ENCODE measurements at places on chromosomes 1 and 21.
A peak's percentile ranks its signal among the peaks of the same experiment; 100 is the strongest.

GRCh38 chr1:107153014-107153413 lies 12.2 kb downstream of the NTNG1 start:
- no peak for DNase-seq

- DNase-seq: peak; percentile 19
Observed at GRCh38 chr1:26602378-26602959, 72.9 kb downstream of the RPS6KA1 start.

GRCh38 chr1:91697416-91697815 lies 188.5 kb downstream of the TGFBR3 start:
- DNase-seq: peak; percentile 6

GRCh38 chr1:163231385-163231784 lies 28.7 kb upstream of the RGS5 start:
- no peak for DNase-seq

- DNase-seq: no peak
Observed at GRCh38 chr1:173889885-173890284, 21.7 kb downstream of the ZBTB37 start.

DNA sequence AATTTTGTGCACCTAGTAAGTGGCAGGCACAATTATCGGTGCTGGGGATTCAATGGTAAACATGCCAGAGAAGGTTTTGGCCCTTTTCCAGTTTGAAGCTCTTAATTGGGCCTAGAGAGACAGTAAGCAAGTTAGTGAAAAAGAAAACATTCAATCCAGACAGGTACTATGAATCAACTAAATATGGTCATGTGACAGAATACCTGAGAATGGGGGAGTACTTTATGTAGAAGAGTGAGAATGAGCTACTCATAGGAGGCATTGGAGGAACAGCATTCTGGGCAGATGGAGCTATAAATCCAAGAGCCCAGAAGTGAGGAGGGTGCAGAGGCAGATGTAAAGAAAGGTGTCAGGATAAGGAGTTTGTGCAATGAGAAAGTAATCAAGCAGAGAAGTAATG lies 1017.9 kb downstream of the ADGRL2 start:
- no peak for DNase-seq

DNA sequence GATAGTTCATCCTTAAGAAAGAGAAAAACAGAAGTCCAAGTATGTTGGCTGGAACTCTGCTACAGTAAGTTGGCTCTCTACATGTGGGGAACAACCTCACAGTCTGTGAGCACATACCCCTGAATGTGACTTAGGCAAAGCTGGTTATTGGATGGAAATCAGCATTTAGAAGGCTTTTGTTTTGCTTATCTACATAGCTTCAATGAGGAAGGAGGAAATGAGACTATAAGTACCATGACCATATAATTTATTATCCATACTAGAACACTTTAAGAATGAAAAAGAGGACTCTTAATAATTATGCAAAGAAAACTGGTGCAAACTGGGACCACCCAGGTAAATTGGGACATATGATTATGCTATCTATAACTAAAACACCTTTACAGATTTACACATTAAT lies 31.7 kb upstream of the CD55 start:
- no peak for DNase-seq

DNA sequence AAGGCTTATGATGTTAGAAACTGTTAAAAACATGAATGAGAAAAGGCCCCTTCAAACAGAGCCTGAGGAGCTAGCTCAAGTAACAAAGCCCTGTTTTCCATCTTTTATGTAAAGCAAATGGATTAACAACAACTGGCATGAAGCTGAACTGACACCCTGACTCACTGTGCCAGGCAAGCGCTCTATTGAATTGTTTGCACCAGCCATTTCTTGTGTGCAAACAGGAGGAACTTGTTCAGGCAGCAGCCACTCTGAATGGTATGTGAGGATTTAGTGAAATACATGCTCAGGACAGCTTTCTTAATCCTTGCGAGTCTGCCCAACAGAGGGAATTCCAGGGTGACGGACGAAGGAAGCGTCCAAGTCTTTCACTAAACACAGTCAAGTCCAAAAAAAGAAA lies 291.1 kb upstream of the ADGRL2 start:
- DNase-seq: no peak

DNA sequence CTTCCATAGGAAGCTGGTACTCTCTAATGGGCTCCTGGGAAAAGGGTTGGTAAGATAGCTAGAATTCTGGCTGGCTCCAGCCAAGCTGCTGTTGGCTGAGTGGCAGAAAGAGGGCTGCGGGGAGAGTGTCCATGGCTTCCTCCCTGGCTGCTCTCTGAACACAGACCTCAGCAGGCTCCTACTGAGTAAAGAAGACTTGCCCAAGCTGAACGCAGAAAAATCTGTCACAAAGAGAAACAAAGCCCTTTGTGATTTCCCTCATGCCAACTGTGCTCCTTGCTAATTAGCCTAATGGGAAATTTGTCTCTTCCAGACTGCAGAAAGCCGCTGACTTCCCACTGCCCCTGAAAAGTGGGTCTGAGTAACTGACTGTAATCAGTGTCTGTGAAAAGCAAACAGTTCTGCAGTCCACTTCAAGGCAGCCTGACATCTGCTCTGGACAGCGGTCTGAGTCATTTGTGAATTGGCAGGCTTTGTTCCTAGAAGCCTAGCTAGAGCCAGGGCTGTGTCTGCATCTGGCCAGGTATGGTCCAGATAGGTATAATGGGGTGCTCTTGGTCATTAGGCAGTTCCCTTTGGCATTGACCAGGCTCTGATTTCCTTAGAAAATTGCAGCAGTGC lies 282.8 kb downstream of the ZNF648 start:
- DNase-seq: no peak

- DNase-seq: no peak
Observed at GRCh38 chr1:203127666-203128430, at the start of gene ADORA1. Gene ADORA1, plus strand, starts transcription at chr1:203127726. Its CDS starts 1,116 bp downstream, at chr1:203128842.

DNA sequence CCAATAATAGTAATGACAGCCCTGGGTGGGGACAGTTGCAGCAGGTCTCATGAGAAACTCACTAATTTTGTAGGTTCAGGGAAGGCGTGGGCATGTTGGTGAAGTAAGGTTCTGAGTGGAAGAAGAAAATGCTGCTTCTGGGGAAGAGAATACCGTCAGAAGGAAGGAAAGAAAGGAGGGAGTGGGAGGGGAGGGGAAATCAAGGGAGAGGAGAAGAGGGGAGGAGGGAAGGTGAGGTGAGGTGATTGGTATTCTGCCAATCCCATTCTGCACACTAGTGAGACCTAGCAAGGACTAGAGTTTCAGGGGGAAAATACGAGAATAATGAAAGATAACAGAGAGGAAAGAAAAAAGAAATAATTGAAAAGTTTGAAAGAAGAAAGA lies 32.4 kb upstream of the MGST3 start:
- no peak for DNase-seq

GRCh38 chr1:110135246-110135645 lies 15.0 kb upstream of the SLC6A17 start:
- no peak for DNase-seq

GRCh38 chr1:207362962-207363860 lies 41.7 kb downstream of the CD55 start:
- no peak for DNase-seq

- DNase-seq: no peak
Observed at GRCh38 chr1:220325306-220325995, 53.2 kb upstream of the RAB3GAP2 start.

- DNase-seq: no peak
Observed at GRCh38 chr21:15508554-15508953, 221.2 kb upstream of the USP25 start.

- DNase-seq: peak; percentile 64
Observed at GRCh38 chr1:157156058-157156541, 17.9 kb upstream of the ETV3 start.

DNA sequence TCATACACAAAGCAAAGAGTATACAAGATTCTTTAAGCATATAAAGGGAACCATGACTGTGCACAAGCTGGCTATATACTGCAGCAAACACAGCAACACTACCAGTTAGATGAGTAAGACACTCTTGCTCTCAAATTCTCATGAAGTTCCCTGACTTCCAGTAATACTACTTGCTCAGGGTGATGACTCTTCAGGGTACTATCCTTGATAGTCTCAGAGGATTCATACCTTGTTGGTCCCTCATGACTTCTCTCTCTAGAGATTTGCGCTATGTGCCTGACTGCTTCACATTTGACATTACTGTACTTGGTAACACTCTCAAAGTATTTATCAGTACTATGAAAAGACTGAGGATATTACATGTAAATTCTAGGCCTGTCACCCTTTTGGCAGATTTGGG lies 159.8 kb upstream of the ZRANB2 start:
- no peak for DNase-seq

- DNase-seq: no peak
Observed at GRCh38 chr1:225977937-225978748, 21.0 kb downstream of the SDE2 start.

DNA sequence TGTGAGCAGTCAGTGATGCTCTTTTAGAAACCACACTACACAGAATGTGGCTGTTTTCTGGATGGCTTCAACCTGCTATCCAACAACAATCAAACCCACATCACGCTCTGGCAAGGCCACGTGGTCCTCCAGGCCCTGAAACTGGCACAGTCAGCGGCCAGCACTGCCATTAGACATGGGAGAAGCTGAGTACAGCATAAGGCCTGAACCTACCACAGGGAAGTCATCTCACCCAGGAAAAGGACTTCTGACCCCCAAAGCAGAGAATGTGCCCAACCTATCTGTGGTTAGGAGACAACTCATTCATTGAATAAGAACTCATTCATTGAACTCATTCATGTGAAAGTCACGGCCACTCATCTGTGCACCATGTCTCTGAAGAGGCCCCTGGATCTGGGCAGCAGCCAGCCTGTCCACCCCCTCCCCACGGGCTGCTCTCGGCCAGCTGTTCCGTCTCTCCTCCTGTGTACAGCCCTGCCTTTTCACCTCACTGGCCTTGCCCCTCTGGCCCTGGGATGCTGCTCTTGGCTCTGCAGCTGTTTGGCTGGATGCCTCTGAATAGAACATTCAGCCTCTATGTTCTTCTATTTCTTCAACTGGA lies 41.1 kb downstream of the C1orf198 start:
- DNase-seq: no peak

DNA sequence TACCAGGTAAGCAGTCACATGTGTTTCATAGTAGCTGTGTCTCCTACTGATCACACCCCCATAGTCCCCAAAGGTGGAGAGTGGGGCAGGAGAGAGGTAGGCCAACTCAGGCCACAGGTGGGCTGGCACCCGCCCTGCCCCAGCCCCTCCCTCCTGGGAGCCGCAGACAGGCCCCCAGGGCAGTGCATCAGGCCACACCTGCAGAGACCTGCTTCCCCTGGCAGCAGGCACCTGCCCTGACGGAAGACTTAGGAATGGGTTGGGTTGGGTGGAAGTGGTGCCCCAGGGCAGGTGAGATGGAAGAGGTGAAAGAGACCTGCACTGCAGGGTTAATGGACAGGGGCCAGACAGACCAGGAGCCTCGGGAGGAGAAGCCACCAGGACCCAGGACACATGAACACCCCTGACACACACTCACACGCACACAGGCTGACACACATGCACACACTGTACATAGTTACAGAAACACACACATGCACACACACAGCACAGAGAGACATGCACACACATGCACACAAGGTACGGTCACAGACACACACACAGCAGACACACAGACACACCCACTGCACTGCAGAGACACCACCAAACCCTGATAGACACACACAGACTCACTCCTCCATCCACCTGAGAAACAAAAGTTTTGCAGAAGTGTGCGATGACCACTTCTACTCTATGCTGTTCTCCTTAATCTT lies 1.7 kb upstream of the COL18A1 start:
- DNase-seq: no peak

DNA sequence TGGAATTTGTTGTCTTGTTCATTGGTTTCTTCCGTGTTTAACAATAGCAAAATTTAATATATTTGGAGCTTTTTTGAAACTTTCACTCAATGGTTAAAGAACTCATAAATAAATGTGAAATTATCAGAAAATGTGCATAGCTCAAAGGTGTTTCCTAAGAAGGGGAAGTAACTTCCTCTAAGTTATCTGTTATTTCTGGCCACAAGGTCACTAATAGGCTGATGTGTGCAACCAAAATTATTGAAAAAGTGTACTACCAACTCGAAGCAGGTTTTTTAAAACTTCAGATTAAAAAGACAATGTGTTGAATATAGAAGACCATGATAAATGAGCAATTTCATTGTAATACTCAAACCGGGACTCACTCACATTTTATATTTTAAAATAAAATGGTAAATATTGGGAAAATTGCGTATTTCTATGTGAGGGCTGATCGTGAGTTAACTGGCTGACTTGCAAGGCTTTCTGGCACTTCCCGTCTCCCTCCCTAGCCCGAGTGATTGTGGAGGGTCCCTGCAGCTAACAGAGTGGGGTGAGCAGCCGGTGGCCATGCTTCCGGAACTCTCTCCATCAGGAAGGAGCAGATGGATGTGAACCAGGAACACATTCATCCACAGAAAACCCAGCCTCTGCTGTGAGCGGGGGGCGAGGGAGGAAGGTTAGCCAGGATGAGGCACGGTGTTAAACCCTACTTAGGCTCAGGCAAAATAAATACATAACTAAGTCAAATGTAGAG lies 96.9 kb downstream of the ERG start:
- DNase-seq: no peak
